ENCODE measurements at places on chromosomes 6 and 20.

DNA sequence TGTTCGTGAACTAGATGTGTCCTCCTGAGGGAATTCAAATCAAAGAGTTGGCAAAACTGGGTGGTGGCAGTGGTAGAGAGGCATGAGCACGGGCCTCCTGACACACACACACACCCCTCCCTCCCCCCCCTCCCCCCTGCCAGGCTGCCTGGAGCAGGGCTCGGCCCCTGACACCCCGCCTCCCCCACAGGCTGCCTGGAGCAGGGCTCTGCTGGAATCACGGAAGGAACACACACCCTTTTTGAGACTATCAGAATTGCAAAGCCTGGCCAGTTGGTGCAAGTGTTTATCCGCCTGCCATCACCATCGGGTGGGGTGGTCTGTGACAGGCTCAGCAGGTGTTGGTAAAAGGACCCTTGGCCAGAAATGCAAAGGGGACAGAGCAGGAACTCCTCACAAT lies 59.0 kb downstream of the FAM120B start:
- DNase-seq, result no peak

- DNase-seq, result no peak
Measured at GRCh38 chr6:44837741-44838140, 450.2 kb downstream of the CDC5L start.

GRCh38 chr6:71238351-71238750 lies 50.3 kb upstream of the OGFRL1 start:
- DNase-seq, result no peak

DNA sequence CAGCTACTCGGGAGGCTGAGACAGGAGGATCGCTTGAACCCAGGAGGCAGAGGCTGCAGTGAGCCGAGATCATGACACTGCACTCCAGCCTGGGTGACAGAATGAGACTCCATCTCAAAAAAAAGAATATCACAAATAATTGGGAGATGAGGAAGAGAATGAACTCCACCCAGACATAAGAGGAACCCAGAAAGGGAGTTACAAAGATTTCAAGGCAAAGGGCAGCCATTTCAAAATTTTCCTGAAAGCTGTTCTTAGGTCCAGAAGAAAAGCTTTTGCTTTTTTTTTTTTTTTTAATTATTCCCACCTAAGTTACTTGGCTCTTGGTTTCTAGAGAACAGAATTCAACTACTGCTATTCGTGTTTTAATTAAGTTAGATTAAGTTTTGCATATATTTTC lies 23.8 kb downstream of the MYB start:
- DNase-seq, result no peak

GRCh38 chr6:7993952-7994351 lies 70.2 kb downstream of the BLOC1S5 start:
- no peak for DNase-seq

DNA sequence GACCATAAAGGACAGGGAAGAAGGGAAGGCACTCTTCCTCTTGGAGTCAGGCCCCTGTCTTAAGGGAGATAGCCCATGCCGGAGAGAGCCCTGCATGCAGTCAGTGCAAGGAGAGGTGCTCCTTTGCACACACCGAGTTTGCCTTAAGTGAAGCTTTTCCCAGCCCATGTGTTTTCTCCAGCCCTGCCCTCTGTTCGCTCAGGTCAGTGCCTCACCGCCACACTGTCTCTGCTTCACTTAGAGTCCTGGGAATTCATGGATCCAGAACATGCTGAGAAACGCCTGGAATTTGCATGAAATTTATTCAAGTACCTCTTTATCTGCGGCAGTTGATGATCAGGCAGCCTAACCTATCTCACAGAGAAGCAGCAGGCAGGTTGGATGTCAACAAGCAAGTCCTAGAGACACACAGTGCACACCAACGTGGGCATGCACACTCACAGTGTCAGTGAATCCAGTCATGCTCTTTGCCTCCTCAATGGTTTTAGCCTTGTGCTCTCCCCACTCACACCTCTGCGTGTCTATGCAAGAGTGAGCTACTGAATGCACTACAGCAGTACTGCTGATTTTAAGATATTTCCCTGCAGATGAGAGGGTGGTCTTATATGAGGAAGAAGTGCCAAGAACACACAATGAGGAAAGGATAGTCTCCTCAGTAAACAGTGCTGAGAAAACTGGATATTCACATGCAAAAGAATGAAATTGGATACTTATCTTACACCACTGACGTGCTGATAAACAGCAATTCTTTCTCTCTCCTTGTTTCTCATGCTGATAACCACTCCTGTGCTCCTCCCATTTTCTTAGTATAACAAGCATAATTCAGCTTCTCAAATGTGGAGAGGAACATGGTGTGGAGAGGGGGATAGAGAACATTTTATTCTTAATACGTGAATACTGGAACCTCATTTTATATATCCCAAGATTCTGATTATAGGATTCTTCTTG lies 295.1 kb upstream of the CDYL start:
- no peak for DNase-seq

GRCh38 chr6:148404456-148405054 lies 61.9 kb downstream of the SASH1 start:
- no peak for DNase-seq

- DNase-seq, result no peak
Measured at GRCh38 chr20:37704955-37705354, 11.1 kb downstream of the CTNNBL1 start.

DNA sequence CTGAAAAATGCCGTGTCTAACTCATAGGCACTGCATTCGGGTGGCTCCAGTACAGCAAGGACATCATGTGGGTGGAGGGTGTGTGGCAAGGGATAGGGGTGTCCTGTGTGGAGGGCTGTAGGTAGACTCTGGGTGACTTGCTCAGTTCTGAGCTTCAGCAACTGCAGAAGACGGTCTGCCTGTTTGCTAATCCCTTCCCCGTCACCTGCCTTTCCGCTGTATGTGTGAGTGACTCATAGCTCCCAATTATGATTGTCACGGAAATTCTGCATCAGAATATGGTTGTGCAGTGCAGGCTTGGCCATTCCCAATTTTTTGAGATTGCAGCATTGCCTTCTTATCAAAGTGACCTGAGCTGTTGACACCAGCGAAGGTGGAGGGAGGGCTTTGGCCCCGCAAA lies 174.3 kb downstream of the CDH4 start:
- DNase-seq, result no peak

DNA sequence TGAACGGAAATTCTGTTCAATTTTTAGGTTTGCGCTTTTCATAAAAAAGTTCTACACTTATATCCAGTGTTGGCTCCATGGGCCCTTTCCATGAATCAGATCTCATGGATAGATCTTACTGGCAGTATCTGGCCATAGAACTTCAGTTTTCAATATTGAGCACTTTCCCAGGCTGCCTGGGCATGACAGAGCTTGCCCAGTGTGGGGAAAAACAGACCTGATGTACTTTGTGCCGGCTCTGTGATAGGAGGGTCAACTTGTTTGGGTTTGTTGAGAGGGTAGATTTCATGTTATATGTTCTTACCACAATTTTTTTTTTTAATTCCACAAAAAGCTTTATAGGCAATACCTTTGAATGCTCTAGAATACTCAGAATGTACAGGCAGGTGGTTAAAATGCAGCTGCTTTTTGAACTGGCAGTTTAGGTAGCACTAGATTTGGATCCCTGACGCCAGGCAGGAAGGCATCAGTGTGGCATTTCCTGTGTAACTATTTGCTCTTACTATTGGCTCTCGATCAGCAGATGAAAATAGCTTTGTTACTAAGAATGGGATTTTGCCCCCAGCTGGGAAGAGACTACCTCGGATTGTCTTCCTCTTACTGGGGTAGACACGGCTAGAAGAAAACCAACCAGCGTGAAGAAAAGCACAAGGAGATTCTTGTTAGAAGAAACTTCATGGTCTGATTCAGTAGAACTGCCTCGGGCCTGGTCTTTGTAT lies 404.9 kb upstream of the SOX4 start:
- DNase-seq, result no peak

GRCh38 chr6:35496841-35497570 lies at the start of gene TEAD3:
TSS of gene TEAD3 (minus strand) at chr6:35497079.
- DNase-seq, result peak; percentile 69

- DNase-seq, result no peak
Measured at GRCh38 chr20:46740214-46740609, 30.8 kb downstream of the SLC2A10 start.
